Cerebellar nuclear complex (tissue), 1 donor: ENCODE measurements at places on chromosomes 3 and 15.

DNA sequence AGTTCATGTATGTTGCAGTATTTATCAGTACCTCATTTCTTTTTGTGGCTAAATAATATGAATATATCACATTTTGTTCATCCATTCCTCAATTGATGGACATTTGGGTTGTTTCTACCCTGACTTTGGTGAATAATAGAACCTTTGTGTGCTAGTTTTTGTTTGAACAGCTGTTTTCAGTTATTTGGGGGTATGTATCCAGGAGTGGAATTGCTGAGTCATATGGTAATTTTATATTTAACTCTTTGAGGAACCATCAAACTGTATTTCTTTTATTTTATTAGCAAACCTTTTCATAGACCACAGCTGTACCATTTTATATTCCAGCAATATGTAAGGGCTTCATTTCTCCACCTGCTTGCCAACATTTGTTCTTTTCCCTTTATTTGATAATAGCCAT, 38.4 kb upstream of the RBM5 start:
- no peak for DNase-seq

DNA sequence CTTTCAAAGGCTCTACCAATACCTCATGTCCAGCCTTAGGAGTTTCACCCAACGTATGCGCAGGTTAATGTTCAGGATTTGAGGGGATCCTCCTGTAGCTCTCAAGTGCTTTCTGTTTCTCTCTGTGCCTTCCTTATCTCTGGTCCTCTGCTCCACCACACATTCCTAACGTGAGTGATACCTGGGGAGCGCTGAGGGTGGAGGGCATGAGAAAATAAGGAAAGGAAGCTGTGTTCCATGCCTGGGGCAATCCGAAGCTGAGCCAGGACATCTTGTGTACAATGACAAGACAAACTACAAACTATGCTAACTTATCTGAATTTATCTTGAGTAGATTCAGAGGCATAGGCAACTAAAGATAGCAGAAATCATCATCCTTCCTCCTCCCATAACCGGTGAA, 136.4 kb downstream of the SST start:
- DNase-seq = no peak

DNA sequence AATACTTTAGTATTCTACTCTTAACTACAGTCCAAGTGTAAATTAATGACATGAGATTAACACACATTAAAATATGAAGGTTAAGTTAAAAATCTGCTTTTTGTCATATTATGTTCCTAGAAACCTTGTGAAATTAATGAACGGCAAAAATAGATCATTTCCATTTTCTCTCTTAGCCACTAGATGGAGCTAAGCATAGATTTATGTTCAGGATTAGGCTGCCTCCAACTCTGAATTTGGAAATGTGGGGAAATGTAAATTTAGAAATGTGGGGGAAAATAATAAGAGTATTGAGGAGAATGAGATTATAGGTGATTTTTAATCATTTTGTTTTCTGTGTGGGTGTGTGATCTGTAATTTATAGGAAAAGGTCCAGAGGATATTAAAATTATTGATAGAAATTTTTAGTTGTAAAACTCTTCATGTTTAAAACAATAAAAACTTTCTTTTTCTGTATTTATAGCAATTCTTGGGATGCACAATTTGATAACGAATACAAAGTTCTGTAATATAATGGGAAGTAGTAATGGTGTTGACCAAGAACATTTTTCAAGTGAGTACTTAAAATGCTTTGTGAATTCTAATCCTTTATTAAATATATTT, 59.2 kb downstream of the TMOD3 start:
- no peak for DNase-seq

GRCh38 chr3:159486580-159486979, 502.1 kb upstream of the IL12A start:
- DNase-seq = no peak
